ENCODE measurements at places on chromosomes 7 and 10. TPM values are rescaled to one million over a fixed set of nuclear protein-coding genes. Genes with fewer than 3 reads are reported as not detected.
A peak's percentile ranks its signal among the peaks of the same experiment; 100 is the strongest.

KIF11 gene
- 1.6 TPM for total RNA-seq

AASS gene
- 81.4 TPM for total RNA-seq

HACD1 gene
- total RNA-seq, result 60.3 TPM

- DNase-seq, result no peak
- no peak overlapping the region for H3K4me3 ChIP-seq
- H3K27me3 ChIP-seq, result no peaks in the 10 kb centered on the region
- H3K36me3 ChIP-seq, result no peaks in the 10 kb centered on the region
- H3K4me1 ChIP-seq, result peaks cover 6% of the 10 kb centered on the region
- H3K27ac ChIP-seq, result peak overlapping the region; percentile 91
Measured at GRCh38 chr10:31707093-31708039, 221.3 kb downstream of the ARHGAP12 start.

CACUL1 gene
- 55.2 TPM for total RNA-seq

PDSS1 gene
- 2.7 TPM for total RNA-seq

GRCh38 chr7:3082831-3083230 lies 39.2 kb upstream of the CARD11 start:
- no peak overlapping the region for H3K4me3 ChIP-seq
- no peak for DNase-seq
- no peaks in the 10 kb centered on the region for H3K27me3 ChIP-seq
- H3K27ac ChIP-seq, result no peak overlapping the region
- H3K36me3 ChIP-seq, result no peaks in the 10 kb centered on the region

DNA sequence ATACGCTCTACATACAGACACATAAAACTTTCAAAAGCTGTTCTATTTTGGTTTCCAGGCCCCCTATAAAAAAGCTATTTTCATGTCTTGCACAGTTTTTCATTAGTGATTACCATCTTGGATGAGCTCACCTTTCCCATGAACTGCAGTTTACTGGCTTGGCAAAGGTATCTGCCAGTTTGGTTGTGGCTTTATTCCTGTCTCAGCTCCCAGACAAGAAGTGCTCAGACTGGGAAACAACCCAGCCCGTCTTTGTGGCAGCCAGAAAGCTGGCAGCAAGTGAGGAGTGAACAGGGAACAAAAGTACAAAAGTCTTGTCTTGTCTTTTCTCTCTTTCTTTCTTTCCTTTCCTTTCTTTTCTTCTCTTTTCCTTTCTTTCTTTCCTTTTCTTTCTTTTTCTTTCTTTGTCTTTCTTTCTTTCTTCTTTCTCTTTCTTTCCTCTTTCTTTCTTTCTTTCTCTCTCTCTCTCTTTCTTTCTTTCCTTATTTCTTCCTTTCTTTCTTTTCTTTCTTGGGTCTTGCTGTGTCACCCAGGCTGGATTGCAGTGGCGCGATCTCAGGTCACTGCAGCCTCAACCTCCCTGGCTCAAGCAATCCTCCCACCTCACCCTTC lies 138.8 kb downstream of the CFAP58 start:
- peak; percentile 67 for DNase-seq
- peak overlapping the region; percentile 25 for H3K27ac ChIP-seq
- no peaks in the 10 kb centered on the region for H3K4me1 ChIP-seq
- no peaks in the 10 kb centered on the region for H3K36me3 ChIP-seq
- H3K27me3 ChIP-seq, result no peaks in the 10 kb centered on the region

DNA sequence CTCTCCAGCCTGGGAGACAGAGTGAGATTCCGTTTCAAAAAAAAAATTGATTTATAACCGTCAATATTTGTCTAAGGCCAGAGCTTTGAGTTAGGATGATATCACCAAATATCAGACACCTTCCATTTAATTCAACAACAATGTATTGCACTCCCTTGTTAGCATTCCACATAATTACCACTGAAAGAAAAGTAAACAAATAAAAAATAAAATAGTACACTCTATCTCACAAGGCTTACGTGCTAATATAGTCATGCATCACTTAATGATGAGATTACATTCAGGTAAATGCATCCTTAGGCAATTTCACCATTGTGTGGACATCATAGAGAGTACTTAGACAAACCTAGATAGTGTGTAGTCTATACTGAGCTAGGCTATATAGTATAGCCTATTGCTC lies 127.6 kb upstream of the RHOBTB1 start:
- no peaks in the 10 kb centered on the region for H3K4me1 ChIP-seq
- no peaks in the 10 kb centered on the region for H3K27me3 ChIP-seq
- H3K27ac ChIP-seq, result no peak overlapping the region
- no peaks in the 10 kb centered on the region for H3K36me3 ChIP-seq
- no peak for DNase-seq

ADAMTS14 gene
- total RNA-seq, result under 0.01 TPM

- DNase-seq, result no peak
- H3K27ac ChIP-seq, result no peak overlapping the region
- no peaks in the 10 kb centered on the region for H3K27me3 ChIP-seq
- no peaks in the 10 kb centered on the region for H3K4me1 ChIP-seq
- no peak overlapping the region for H3K4me3 ChIP-seq
Measured at GRCh38 chr7:155577509-155577905, 31.1 kb upstream of the CNPY1 start.

- no peaks in the 10 kb centered on the region for H3K36me3 ChIP-seq
- H3K4me1 ChIP-seq, result peaks cover 30% of the 10 kb centered on the region
Measured at GRCh38 chr7:73891178-73891885, 30.4 kb downstream of the TMEM270 start.

CLEC5A gene
- 1.6 TPM for total RNA-seq

SAMD9 gene
- total RNA-seq, result 9.2 TPM

DNA sequence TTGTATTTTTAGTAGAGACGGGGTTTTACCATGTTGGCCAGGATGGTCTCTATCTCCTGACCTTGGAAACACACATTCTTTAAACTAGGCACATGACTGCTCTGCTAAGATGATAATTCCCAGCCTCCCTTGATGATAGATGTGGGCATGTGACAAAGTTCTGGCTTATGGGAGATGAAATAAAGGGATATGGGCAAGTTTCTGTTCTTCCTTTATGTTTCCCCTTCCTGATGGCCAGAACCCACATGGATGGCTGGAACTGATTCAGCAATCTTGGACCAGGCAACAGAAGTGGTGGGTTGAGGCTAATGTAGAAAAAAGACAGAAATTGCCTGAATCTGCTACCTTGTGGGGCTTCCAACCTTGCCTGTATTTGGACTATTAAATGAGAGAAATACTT lies 60.7 kb upstream of the NRP1 start:
- H3K4me1 ChIP-seq, result no peaks in the 10 kb centered on the region
- no peaks in the 10 kb centered on the region for H3K36me3 ChIP-seq
- no peaks in the 10 kb centered on the region for H3K27me3 ChIP-seq
- no peak overlapping the region for H3K4me3 ChIP-seq

STOX1 gene
- total RNA-seq, result 17.3 TPM

DNA sequence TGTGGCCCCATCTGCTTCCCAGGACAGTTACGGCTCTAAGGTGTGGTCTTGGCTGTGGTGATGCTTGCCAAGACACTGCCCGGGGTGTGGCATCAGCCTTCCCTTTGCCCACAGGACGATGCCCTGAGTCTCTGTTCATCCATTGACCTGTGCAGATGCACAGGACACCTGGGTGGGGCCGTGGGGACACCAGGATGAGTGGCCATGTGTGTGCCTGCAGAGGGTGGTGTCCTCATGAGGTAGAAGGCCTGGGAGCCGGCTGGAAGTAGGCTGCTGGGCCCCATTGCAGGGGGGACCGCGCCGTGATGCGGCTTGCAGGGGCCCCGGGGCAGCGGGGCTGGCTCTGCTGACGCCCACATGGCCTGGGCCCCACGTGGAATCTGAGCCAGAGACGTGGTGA lies 22.4 kb upstream of the PWWP2B start:
- H3K27me3 ChIP-seq, result no peaks in the 10 kb centered on the region
- no peak overlapping the region for H3K27ac ChIP-seq
- H3K4me3 ChIP-seq, result no peak overlapping the region

DNA sequence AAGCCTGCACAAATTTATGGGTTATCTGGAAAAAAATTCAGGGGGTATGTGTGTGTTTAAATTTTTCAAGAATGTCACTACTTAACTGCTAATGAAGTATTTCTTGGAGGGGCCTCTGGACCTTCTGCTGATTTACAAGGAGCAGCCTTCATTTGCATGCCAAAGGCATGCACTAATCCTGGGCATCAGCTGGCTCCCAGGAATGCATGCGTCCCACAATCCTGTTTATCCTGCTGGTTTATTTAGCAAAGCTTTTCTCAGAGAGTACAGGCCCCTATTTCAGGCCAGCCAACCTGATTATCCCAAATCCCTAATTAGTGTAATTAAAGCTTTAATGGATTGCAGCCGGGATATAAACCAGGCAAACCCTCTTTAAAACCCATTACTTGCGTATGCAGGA lies 170.4 kb downstream of the TAX1BP1 start:
- H3K27ac ChIP-seq, result no peak overlapping the region
- no peaks in the 10 kb centered on the region for H3K27me3 ChIP-seq
- no peak for DNase-seq
- H3K4me3 ChIP-seq, result no peak overlapping the region

GRCh38 chr7:129383542-129384132 lies 50.6 kb upstream of the STRIP2 start:
- no peaks in the 10 kb centered on the region for H3K36me3 ChIP-seq

- no peaks in the 10 kb centered on the region for H3K36me3 ChIP-seq
- no peak overlapping the region for H3K27ac ChIP-seq
- no peaks in the 10 kb centered on the region for H3K4me1 ChIP-seq
- no peak for DNase-seq
- H3K27me3 ChIP-seq, result no peaks in the 10 kb centered on the region
Measured at GRCh38 chr7:116290740-116291139, 80.4 kb downstream of the TES start.

DNA sequence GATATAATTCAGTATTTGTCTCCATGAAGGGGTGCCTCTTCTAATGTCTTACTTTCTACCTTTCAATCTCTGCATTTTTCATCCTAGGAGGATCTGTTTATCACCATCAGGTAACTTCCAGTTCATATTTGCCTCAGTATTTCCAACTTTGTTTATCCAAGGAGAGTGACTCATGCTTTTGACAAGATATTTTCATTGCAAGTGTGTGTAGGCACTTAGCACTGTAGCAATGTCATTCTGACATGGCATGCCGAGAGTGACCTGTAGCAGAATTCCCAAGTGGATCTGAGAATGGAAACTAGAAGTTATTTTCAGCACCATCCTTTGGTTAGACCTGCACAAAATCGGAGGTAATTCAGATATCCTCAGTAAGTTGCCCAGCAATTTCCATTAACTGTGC lies 129.9 kb downstream of the INHBA start:
- no peak for DNase-seq
- H3K4me1 ChIP-seq, result no peaks in the 10 kb centered on the region
- no peak overlapping the region for H3K27ac ChIP-seq
- no peak overlapping the region for H3K4me3 ChIP-seq

DNA sequence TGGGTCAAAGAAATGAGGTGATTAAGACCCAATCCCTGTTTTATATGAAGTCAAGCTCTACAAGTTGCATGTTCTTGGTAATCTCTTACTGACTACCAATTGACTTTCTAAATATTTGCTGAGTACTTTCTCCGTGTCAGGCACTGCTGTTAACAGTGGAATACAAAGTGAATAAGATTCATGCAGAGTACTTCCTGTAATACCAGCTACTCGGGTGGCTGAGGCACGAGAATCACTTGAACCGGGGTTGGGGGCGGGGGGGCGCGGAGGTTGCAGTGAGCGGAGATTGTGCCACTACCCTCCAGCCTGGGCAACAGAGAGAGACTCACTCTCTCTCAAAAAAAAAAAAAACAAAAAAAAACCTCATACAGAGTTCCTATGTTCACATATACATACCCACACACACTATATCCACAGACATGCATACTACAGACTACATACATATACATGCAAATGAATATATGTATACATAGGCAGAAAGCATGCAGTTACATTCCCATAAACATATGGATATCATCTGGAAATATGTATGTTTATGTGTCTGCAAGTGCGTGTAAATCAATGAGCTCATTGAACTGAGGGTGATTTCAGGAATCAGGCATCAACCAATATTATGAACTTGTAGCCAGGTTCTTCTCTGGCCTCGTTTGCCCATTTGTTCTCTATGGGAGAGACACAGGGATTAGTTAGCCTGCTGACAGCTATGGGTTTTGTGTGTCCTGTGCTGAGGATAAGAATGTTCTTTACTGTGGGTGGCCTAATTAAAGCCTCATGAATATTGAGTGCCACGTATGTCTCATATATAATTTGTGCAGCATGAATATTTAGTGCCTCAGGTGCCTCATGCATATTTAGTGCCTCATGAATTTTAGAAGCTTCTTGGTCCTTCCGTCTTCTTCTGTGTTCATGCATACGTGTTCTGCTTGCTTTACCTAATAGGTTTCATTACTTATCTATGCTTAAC lies 73.9 kb downstream of the BICC1 start:
- no peaks in the 10 kb centered on the region for H3K4me1 ChIP-seq
- H3K27ac ChIP-seq, result no peak overlapping the region
- H3K4me3 ChIP-seq, result no peak overlapping the region
- H3K36me3 ChIP-seq, result no peaks in the 10 kb centered on the region

- H3K36me3 ChIP-seq, result no peaks in the 10 kb centered on the region
- H3K4me1 ChIP-seq, result no peaks in the 10 kb centered on the region
- peaks cover 3% of the 10 kb centered on the region for H3K27me3 ChIP-seq
- DNase-seq, result no peak
- H3K4me3 ChIP-seq, result no peak overlapping the region
- H3K27ac ChIP-seq, result no peak overlapping the region
Measured at GRCh38 chr10:67079126-67079525, 153.3 kb downstream of the LRRTM3 start.

ZNRF2 gene
- total RNA-seq, result 18.9 TPM

- H3K27ac ChIP-seq, result no peak overlapping the region
- H3K36me3 ChIP-seq, result no peaks in the 10 kb centered on the region
- no peaks in the 10 kb centered on the region for H3K4me1 ChIP-seq
- no peak for DNase-seq
- no peak overlapping the region for H3K4me3 ChIP-seq
Measured at GRCh38 chr10:10967581-10968256, 50.0 kb upstream of the CELF2 start.

DNA sequence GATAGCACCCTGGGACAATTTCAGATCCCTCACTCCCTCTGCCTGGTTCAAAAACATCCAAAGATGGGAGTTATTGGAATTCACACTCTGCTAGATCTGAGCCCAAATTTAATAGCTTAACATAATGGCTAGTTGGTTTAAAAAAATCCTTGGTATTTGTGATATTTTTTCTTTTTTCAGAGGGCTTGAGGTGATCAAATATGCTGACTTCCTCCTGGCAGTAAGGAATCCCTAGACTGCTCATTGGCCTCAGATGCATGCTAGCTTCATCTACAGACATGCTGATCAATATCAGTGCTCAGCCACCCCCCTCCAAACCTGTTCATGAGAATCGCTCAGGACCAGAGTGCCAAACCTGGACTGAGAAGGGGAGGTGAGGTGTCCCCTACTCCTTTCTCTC lies 74.7 kb upstream of the PLPP4 start:
- no peak overlapping the region for H3K27ac ChIP-seq
- DNase-seq, result no peak
- no peaks in the 10 kb centered on the region for H3K36me3 ChIP-seq
- no peaks in the 10 kb centered on the region for H3K4me1 ChIP-seq

GRCh38 chr7:26535483-26536007 lies 243.9 kb downstream of the SNX10 start:
- no peaks in the 10 kb centered on the region for H3K36me3 ChIP-seq
- no peak overlapping the region for H3K4me3 ChIP-seq
- DNase-seq, result no peak
- H3K27me3 ChIP-seq, result no peaks in the 10 kb centered on the region
- H3K4me1 ChIP-seq, result no peaks in the 10 kb centered on the region
- no peak overlapping the region for H3K27ac ChIP-seq

KLF14 gene
- total RNA-seq, result 0.15 TPM

- H3K27ac ChIP-seq, result no peak overlapping the region
- no peaks in the 10 kb centered on the region for H3K27me3 ChIP-seq
- H3K36me3 ChIP-seq, result no peaks in the 10 kb centered on the region
- no peak for DNase-seq
- H3K4me1 ChIP-seq, result no peaks in the 10 kb centered on the region
Measured at GRCh38 chr10:120573355-120573754, 116.3 kb downstream of the PLPP4 start.

- peaks cover 21% of the 10 kb centered on the region for H3K4me1 ChIP-seq
- DNase-seq, result peak; percentile 62
Measured at GRCh38 chr7:30433082-30433481, 45.5 kb downstream of the NOD1 start.

All from breast epithelium (tissue), 4 donors.